RWPE1 (cell line): ENCODE measurements at places on chromosomes 1 and 21.

- peak; percentile 93 for DNase-seq
These were observed 2.4 kb downstream of the NTPCR start for GRCh38 chr1:232952514-232953499.

- DNase-seq, result no peak
These were observed 91.6 kb downstream of the PAX7 start for GRCh38 chr1:18722270-18722669.

DNA sequence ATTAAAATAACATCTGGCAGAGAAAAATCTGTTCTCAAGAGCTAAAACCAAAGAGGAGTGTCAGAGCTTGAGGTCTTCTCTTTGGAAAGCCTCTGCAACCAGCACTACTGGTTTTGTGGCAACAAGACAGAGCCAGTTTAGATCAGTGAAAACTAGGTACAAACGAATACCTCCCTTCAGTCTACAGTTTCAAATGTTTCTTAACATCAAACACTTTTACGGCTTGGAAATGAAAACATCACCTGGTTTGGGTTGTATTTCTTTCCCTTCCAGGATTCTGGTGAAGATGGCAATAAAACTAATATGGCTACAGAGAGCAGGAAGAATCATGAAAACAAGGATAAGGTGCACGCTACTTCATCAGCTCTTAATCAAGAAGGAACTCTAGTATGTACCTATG, 339.4 kb upstream of the ESRRG start:
- DNase-seq, result no peak

DNA sequence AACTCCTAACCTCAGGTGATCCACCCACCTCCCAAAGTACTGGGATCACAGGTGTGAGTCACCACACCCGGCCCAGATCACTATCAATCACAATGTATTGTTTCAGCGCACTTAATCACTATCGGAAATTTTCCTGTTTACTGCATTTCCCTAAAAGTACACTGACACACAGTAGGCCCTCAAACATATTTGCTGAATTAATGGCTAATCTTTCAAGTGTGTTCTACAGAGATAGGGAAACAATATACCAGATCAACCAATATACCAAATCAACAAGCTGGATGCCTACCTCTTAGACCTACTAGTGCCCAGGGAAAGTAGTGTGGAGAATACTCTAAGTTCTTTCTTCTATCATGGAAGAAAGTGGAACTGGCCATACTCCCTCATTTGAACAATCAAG, 17.1 kb downstream of the UBR4 start:
- DNase-seq, result no peak

DNA sequence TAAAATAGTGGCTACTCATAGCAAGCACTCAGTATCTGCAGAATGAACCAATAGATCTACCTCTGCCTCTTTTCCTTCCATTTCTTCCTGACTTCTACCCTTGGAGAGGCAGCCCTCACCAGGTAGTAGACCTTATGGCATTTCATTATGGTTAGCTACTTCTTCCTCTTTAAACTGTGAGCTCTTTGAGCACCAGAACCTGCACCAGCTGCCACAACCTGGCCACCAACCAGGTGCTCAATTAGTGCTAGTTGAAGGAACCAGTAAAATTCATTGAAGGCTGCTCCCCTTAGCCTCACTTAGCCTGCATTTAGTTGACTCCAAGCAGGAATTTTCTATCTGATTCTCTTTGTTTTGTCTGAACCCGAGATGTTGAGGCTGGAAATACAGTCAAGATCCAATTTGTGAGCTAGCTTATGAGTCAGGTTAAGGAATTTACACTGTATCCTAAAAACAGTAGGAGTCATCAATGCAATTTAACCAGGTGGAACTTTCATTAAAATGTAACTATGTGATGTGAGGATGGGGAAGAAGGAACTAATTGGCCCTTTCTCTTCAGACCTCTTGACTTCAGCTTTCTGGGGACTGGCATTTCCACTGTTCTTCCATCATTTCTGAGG, 81.5 kb upstream of the UBE2U start:
- DNase-seq, result peak; percentile 8

GRCh38 chr1:168833362-168833761, 104.4 kb upstream of the DPT start:
- DNase-seq, result no peak

DNA sequence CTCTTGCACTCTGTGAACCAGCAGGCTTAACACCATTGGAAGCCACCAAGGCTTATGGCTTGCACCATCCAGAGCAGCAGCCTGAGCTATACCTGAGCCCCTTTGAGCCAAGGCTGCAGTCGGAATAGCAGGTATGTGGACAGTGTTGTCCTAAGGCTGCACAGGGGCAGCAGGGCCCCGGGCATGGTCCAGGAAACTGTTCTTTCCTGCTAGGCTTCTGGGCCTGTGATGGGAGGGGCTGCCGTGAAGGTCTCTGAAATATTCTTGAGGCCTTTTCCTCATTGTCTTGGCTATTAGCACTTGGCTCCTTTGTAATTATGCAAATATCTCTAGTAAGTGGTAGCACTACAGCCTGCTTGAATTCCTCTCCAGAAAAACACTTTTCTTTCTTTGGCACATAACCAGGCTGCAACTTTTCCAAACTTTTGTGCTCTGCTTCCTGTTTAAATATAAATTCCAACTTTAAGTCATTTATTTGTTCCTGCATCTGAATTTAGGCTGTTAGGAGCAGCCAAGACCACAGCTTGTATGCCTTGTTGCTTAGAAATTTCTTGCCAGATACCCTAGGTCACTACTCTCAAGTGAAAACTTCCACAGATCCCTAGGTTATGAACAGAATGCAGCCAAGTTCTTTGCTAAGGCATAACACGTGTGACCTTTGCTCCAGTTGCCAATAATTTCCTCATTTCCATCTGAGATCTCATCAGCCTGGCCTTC, 5.2 kb downstream of the KRTAP20-4 start:
- DNase-seq, result no peak
